ENCODE measurements at places on chromosomes 11 and 22.

DNA sequence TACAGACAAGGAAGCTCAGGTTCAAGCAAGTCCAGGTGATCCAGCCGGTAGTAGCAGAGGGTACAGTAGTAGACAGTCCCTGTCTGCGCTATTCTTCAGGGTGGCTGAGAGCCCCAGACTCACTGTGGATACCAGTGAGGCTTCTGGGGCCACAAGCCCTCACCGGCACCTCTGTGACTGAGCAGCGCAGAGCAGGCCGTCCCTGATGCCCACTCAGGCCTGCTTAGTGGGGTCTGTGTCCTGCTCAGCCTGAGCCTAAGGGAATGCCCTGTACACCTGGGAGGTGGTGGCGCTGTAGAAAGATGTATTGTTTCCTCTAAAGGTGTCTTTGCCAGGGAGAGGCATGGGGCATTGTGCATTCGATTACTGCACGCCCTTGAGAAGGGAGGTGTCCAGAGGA lies 143.8 kb downstream of the CACNA1I start:
- no peak for DNase-seq

DNA sequence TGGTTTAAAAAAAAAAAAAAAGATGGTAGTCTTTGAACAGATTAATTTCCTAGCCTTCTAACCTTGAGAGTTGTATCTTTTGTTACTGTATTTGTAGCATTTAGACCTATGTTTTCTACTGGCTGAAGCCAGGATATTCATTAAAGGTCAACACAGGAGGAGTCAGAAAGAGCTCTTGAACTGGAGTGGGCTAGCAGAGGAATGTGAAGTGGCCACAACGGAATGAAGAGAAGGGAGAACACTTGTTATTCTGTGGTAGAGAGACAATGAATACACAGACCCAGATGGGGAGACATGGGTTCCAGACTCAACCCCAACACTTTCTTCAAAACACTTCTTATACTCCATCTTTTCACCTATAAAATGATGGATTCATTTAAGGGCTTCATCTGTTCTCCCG lies 88.1 kb downstream of the RELT start:
- no peak for DNase-seq

DNA sequence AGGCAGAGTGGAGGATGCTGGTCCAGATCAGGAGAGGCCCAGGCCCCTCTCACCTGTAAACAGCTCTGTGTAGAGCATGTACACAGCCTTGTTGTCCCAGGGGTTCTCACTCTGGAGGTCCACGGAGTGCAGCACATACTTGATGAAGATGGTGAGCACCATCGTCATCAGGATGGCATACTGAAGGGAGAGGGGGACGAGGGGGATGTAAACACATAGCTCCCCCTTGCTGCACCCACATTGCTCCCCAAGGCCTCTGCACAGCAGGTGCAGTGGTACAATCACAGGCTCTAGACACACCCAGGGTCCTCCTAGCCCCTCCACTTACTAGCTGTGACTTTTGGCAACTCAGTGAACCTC lies 2.9 kb downstream of the SYVN1 start:
- DNase-seq = no peak

- no peak for DNase-seq
Observed at GRCh38 chr22:20148414-20148813, 2.4 kb downstream of the CCDC188 start.

GRCh38 chr11:77170107-77170506 lies 42.1 kb downstream of the MYO7A start:
- DNase-seq = no peak

GRCh38 chr11:2467695-2468055 lies 22.9 kb downstream of the KCNQ1 start:
- no peak for DNase-seq

DNA sequence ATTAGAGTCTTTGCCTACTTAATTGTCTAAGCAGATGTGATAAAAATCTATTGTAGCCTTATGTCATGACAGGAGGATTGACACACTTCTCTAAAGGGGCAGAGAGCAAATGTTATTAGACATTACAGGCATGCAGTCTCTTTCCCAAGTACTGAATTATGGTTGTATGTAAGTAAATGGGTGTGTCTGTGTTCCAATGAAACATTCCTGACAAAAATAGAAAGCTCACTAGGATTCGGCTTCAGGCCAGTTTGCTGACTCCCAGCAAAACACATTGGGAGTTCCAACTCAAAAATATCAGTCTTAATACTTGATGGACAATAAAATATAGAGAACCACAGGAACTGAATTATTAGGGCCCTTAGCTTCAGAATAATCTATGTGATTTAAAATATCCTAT lies 1480.4 kb downstream of the FAM181B start:
- DNase-seq = no peak

DNA sequence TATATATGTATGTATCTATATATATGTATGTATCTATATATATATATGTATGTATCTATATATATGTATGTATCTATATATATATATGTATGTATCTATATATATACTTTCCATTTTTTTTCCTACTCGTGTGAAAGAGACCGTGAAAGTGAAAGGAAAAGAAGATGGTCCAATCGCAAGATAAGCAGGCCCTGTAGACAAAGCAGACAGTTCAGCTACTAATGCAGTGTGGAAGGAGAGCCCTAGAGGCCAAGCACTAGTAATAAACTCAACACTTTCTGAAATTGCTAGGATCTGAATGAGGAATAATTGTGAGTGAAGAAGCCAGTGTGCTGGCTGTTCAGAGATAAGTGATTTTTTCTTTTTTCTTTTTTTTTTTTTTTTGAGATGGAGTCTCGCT lies 47.2 kb downstream of the MCHR1 start:
- DNase-seq = peak; percentile 33

GRCh38 chr11:120248551-120249278 lies 8.8 kb downstream of the POU2F3 start:
- DNase-seq = peak; percentile 18

GRCh38 chr11:71153005-71153390 lies 99.4 kb downstream of the SHANK2 start:
- DNase-seq = no peak

DNA sequence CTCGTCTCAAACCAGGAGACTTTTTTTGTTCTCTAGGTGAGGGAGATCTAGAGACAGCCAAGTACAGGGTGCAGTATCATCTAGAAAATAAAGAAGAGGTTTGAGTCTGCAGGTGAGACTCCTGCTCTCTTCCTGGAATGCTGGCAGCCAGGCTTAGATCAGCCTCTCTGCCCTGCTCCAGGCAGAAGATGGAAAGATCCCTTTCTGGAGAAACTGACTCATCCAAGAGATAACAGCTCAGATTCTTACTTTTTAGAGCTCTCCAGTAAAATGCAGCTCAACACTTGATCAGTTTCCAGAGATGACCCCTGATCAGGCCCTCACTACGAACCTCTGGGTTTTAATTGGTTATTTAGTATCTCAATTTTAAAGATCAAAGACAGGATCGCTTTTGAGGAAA lies 44.6 kb upstream of the EHF start:
- DNase-seq = no peak
